ENCODE measurements at places on chromosomes 6 and 20. TPM values are rescaled to one million over a fixed set of nuclear protein-coding genes. Genes with fewer than 3 reads are reported as not detected.

Gene ENPP1
- 26.5 TPM for total RNA-seq

Gene PBOV1
- not detected for total RNA-seq

Gene C2
- total RNA-seq = 11.4 TPM

Gene COL9A3
- total RNA-seq = 2.2 TPM

Gene RNF114
- total RNA-seq = 84.0 TPM

All from ovary (tissue), 10 donors.